Chondrocyte (in vitro differentiated cells): ENCODE measurements at places on chromosomes 1 and 21.

- no peak for DNase-seq
Measured at GRCh38 chr21:45796003-45796402, 152.5 kb downstream of the PCBP3 start.

DNA sequence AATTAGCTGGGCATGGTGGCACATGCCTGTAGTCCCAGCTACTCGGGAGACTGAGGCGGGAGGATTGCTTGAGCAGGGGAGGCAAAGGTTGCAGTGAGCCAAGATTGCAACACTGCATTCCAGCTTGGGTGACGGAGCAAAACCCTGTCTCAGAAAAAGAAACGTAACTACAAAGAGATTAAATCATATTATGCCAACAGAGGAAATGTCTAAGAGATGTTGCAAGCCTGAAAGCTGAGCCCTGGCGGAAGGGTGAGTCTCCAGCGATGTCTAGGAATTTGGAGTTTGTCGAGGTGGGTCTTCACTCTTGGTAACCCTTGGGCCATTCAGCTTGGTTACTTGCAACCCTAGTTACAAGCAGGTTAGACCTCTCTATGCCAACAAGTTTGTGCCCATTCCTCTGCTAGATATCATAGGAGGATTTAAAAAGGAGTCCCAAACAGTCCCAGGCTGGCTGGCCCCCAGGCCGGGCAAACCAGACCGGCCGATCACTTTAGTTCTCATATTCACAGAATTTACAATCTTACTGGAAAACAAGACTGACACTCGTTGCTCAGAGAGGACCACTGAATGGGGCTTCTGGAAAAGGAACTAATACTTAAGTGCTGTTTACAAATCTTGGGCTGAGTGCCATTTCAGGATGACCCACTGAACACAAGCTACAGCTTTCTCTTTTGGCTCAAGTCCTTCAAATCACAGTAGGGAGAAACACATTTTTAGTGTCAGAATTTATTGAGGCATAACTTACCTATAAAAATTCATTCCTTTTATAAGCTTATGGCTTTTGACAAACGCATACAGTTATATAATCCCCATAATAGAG lies 27.1 kb downstream of the SLC30A1 start:
- no peak for DNase-seq

DNA sequence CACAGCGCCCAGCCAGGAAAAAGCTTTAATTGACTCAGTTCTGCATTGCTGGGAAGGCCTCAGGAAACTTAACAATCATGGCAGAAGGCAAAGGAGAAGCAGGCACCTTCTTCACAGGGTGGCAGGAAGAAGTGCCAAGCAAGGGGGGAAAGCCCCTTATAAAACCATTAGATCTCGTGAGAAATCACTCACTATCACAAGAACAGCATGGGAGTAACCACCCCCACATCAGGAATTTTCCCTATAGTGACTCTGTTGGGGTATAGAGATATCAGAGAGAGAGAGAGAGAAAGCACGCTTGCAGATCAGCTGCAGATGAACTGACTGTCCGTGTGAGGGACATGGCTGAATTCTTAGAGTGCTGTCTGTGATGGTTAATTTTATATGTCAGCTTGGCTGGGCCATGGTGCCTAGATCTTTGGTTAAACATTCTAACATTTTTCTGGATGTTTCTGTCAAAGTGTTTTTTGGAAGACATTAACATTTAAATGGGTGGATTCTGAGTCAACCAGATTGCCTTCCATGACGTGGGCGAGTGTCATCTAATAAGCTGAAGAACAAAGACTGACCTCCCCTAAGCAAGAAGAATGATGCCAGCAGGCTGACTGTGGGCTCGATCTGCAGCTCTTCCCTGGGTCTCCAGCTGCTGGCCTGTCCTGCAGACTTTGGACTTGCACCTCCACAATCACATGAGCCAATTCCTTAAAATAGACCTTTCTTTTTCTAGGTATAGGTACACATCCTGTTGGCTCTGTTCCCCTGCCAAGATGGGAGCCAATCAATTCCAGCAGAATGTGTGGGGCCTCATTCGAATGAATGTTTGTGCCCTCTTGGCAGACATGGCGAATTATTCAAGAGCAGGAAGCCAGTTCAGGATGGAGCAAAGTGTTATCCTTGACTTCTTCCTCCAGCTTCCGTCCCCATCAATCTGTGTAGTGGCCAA lies 21.4 kb upstream of the CPT2 start:
- DNase-seq = no peak

DNA sequence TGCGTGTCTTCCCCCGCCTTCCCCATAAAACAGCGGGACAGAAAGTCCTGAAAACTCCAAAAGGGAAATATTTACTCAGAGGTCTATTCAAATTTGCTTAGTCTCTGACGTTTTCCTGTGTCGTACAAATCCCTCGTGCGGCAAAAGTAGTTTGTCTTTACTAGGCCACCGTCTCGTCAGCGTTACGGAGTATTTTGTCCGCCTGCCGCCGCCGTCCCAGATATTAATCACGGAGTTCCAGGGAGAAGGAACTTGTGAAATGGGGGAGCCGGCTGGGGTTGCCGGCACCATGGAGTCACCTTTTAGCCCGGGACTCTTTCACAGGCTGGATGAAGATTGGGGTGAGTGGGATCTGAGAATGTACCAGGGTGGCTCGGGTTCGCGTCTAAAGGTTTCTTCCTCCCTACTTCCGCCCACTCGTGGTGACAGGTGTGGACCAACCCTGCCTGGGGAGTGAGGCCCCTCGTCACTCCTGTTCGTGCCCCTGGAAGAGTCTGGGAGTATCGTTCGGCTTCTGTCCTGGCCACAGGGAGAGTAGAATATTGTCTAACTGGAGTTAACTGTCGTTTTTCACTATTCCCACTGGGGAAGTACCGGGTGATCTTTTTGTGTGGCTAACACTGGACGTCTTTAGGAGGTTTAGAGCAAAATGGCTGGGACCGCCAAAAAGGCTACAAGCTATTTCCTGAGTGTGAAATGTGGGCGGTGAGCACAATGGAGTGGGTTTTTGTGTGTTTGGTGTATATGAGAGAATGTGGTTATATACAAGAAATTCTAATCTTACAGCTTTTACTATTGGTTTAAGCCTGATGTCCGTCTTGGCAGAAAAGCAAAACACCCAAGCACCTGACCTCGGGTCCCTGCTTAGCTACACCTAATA lies at the start of gene ATF6:
ATF6 (plus strand) TSS at position 219 of the 880 bp plus-strand sequence; CDS start at position 260, 41 bp downstream.
- DNase-seq = no peak

DNA sequence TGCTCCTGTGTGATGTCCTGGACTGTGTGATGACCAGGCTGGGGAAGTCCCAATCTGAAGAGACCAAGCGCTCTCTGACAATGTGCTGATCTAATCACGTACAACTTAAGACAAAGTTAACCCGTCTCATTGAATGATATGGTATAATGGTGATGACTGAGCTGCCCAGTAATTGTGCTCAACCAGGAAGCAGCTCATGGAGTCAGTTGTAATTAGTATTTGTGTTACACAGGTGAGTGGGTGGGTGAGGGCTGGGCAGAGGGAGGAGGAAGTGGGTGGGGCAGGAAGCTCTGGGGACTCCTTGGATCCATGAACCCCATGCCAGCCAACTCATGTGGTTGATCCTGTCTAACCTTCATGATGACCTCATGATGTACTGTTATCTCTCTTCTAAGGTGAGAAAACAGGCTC lies 8.7 kb upstream of the ECE1 start:
- DNase-seq = no peak

DNA sequence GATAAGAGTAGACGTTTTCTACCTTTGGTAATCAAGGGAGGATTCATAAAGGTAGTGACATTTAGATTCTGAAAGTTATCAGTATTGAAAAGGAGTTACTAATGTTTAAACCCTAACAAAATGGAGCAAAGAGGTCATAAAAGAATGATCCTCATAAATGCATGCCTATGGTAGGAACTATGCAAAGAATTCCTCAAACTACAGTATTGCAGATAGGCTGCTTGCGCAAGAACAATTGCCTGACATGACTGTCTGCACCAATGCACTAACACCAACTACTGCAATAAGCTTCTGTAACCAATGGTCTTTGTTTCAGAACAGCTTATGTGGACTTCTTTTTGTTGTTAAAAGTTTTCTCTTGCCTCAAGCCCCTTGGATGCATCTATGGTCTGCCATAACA lies 597.3 kb upstream of the ADGRL4 start:
- DNase-seq = no peak

DNA sequence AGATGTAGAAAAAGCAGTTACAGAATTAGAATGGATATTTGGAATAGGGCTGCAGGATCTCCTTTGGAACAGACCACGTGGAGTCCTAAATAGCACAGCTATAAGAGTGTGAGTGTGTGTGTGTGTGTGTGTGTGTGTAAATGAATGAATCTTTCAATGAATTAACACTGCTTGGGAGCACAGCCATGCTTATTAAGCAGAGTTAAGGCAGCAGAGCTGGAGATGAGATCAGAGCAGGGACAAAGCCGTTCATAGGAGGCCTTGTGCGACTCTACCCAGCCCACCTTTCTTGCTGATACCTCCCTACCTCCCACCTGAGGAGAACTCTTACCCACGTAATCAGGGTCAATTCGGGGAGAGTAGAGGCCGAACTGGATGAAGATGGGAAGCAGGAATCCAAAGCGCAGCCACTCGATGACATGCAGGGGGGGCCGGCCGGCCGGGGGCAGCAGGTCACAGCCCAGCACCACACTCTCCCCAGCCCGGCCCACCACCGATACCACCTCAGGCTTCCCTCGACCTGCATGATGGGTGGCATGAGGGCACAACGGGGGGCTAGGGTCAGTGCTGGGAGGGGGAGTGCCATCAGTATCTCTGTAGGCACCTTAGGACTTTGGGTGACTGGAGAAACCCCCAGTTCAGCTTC lies 2.7 kb downstream of the IGSF9 start:
- no peak for DNase-seq

DNA sequence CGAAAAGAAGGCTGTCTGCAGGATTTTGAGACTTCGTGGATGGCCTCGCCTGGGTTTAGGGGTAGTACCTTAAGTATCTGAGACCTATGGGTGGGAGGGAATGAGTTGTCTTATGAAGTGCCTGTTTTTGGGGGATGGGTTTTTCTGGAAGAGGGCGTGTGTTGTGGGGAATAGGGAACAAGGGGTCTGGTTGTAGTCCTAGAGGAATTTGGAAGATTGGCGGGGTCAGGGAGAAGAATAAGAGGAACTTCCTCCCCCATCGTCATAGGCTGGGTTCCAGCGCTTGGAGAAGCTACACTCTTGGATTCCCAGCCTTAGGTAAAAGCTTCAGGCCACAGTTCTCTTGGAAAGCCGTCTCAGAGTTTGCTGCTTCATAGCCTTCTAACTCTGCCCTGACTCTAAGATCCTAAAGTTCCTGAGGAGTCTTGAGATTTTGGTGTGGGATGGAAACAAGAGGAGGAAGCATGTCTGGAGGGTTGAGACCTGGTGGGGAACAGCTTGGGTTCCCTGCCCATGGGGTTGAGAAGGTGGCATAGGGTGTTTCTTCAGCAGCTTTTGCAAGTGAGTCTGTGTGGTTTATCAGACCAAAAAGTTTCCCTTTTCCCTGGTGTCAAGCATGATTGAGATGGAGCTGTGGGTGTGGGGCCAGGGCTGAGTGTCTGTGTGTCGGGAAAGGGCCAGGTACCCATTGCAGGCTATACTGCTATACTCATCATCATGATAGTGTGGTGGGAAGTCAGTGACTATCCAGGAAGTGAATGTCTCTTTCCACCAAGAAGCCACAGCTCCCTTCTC lies 1.8 kb downstream of the VANGL2 start:
- no peak for DNase-seq

DNA sequence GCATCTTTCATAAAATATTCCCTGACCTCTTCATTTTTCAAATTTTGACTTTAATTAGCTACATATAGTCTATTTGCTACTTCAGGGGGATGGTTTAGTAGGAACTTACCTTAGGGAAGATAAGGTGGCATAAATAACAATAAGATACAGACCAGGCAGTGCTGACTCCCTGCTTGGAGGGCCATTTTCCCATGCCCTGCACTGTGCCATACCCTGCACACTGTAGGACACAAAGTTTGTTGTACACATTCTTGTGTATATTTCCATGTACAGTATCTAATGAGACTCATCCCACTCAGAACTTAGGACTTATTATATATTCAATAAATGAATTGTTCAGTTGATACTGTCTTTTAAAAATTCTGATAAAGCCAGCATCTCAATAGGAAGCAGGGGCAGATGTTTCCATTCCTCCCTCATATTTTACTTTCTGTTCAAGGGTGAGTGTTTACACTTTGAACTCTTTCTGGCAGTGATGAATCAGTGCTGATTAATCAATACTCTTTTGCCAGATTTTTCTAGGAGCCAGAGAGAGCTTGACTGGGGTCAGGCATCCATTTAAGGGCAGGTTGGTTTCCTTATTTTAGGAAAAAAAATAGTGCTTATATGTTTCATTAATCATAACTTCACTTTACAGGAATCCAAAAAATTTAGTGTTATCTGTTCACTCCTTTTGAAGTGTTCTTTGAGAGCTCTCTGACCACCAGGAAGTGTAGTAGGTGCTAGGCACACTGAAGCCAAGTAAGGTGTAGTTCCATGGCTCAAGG lies 30.6 kb downstream of the MPZL1 start:
- DNase-seq = no peak

GRCh38 chr1:45275054-45275453 lies 51.6 kb upstream of the HPDL start:
- DNase-seq = no peak

- no peak for DNase-seq
Measured at GRCh38 chr1:60224523-60224922, 151.0 kb upstream of the C1orf87 start.

DNA sequence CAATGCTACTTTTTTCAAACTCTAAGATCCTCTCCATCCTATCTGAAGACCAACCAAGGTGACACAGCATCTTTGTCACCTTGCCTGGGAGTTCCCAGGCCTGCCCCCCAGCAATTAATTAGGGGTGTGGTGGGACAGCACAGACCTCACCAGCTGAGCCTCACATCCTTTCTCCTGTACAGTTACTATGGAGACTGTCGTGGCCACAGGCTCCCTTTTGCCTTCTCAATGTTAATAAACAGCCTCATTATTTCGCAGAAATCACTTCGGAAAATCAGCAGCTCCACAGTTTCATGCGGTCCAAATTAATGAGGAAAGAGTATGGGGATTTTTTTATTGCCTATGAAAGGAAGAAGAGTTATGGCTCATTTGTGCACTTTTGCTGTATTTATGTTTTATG lies 378.3 kb downstream of the NPHP4 start:
- no peak for DNase-seq

- DNase-seq = no peak
Measured at GRCh38 chr1:27430903-27431600, 38.6 kb downstream of the GPR3 start.

GRCh38 chr1:208150833-208151458 lies 93.2 kb downstream of the PLXNA2 start:
- DNase-seq = no peak

DNA sequence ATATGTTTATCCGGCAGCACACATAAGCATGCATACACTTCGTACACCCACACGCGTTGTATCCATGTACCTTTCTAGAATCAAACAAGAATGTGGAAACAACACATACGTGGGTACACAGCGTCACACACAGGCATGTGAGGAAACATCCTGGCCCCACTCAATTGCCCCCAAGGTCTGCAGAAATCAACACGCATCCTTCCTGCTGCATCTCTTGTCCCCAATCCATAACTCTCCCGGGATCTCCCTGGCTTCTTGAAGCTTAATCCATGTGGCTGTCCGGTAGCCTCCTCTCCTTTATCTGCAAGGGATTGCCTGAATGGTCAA lies 5.5 kb upstream of the TBX15 start:
- no peak for DNase-seq

GRCh38 chr1:213976665-213977485 lies 10.9 kb upstream of the PROX1 start:
- DNase-seq = no peak

- DNase-seq = no peak
Measured at GRCh38 chr1:15680561-15681348, 3.4 kb upstream of the PLEKHM2 start.

GRCh38 chr1:226637147-226637935 lies 88.8 kb downstream of the STUM start:
- DNase-seq = peak; percentile 85

- DNase-seq = no peak
Measured at GRCh38 chr1:3902571-3903091, 2.6 kb upstream of the C1orf174 start.
